ENCODE measurements at places on chromosomes 7 and 10.

DNA sequence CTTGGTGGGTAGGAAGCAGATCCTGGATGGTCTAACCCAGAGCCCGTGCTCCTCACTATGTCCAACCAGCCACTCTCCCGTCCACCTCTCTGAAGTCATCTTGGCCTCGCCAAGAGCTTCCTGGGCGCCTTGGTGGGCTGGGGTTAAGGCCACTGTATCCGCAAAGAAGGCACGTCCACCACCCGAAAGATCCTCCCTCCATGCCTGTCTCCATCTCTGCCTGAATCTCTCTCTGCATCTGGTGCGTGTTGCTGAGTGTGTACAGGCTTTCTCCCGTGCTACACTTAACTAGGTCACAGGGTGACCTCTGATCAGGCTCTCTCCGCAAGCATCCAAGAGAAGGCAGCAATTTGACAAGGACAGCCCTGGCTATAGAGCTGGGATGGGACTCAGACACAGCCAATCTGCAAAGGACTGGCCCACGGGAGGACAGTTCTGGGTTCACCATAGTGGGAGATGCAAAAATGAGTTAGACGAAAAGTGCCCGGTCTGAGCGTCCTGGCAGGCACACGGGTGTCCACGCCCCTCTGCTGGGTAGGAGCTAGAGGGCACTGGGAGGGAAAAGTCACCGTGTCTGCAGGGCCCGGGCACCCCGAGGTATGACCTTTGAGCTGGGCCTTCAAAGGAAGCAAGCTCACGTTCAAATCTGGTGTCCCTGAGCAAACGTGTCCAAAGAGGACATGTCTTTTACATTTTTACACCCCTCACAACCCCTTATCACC is 9.4 kb upstream of the RFC2 start:
- no peak for DNase-seq

GRCh38 chr10:31822150-31822549 is 106.5 kb downstream of the ARHGAP12 start:
- DNase-seq, result no peak

GRCh38 chr7:883055-884021 is 7.0 kb downstream of the GET4 start:
- no peak for DNase-seq

- DNase-seq, result no peak
Measured at GRCh38 chr10:22320591-22321155, at the start of gene BMI1. Gene BMI1 (plus strand): TSS chr10:22321099. CDS start chr10:22326450, 5,351 bp downstream.

- no peak for DNase-seq
Measured at GRCh38 chr10:28089467-28089866, 90.6 kb upstream of the ODAD2 start.

DNA sequence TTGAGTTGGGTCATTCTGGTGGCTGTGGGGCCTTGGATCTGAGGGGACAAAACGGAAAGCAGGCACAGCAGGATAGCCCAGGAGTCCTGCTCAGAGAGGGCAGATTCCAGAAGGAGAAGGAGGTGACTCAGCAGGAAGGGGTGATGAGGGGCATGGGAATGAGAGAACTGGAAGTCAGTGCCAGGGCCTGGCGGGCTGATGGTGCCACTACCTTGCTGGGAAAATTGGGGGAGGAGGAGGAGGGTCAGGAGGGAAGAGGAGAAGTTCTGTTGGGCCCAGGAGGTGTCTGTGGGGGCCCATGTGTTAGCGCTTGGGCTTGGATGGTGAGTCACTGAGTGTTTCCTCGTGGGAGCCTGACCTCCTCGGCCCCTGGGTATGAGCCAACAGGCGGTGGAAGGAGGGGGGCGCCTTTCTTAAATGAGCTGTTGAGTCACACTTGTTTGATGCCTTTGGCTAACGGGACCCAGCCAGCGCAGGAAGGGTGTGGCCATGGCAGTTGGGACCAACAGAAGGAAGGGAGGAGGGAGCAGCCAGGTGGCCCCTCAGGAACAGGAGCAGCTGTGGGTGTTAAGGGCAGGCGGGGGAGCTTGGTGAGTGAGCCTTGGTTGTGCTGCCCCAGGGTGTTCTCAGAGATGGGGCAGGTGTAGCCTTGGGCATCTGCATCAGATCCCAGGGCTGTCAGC is 130.0 kb upstream of the BTBD16 start:
- peak; percentile 29 for DNase-seq

DNA sequence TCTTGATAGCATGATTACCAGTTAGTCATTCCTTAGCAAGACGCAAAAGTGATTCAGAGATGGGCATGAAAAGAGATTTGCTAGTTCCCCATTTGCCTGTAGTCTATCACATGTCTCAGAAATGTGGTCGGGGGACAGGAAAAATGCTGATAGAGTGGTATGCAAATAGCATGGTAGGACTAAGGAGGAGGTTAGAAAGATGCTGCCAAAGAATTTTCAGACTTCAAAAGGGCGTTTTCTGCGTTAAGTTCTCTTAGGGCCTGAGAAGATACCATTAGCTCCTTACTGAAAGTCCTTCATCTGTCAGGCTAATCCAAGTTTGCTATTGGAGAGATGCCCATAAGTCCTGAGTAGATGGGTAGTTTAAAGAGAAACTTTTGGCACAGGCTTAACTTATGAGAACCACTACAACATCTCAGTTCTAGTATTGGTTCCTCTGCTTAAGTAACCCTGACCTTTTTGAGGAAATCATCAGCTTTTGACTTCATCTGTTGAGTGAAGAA is 2.7 kb downstream of the CALD1 start:
- no peak for DNase-seq
